Gastrocnemius medialis (tissue), 4 donors: ENCODE measurements at places on chromosomes 1 and 21.
A peak's percentile ranks its signal among the peaks of the same experiment; 100 is the strongest.

DNA sequence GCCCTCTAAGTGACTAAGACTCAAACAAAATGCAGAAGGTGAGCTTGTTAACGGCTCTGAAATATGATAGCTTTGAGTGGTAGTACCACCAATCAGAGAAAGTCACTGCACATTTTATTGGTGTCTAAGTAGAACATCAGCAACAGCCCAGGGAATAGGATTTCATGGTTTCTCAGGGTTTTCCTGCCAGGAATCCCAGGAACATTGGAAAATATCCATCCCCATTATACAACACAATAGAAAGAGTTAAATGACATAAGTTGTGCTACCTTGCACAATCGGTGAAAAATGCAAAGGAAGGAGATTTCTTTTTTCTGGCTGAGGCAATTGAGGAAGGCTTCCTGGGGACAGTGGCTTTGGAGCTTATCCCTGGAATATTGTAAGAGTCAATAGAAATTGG is 283.1 kb downstream of the HLX start:
- no peak for DNase-seq

GRCh38 chr1:207463021-207463420 is 8.9 kb downstream of the CR2 start:
- no peak for DNase-seq

DNA sequence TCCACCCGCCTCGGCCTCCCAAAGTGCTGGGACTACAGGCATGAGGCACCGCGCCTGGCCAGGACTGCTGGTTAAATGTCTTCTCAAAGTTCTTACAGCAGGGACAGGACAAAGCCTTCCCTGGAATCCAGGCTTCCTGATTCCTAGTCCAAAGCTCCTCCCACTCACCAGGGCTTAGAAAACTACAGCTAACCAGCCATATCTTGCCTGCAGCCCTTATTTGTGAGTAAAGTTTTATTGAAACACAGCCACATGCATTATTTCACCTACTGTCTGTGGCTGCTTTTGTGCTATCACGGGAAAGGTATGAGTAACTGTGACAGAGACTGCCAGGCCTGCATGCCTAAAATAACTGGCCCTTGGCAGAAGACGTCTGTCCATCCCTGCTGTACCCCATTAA is 24.4 kb downstream of the TMCO4 start:
- DNase-seq, result no peak

DNA sequence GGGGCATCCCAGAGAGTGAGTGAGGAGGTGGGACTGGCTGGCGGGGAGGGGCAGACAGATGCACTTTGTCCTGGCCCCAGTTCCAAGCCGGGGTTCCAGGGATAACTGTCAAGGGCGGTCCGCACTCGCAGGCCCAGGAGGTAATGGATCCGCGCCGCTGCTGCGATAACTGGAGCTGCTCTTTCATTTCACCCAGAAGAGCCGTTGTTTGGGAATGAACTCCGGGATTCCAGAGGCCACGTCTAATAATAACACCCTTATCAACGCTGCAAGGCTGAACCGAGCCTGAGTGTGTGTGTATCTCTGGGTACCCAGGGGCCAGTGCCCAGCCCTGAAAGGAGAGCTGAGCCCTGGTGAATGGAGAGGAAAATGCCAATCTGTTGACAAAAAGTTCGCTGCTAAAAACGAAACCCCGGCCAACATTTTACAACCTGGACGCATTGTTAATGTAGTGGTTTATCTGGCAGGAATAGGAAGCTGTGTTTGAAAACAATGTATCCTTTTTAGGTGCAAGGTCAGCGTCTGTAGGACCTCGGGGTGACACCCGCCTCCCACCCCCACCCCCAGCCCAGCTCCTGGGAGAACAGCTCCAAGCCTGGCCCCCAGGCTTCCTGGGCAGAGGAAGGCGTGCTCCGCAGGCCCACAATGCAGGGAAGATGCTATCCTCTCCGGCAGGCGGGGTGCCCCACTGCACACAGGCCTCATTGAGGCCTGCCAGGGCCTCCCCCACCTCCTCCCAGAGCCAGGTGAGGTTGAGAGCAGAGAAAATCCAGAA is 119.7 kb downstream of the PROX1 start:
- DNase-seq, result no peak

GRCh38 chr1:165539306-165539705 is 4.5 kb upstream of the LRRC52 start:
- peak; percentile 82 for DNase-seq

DNA sequence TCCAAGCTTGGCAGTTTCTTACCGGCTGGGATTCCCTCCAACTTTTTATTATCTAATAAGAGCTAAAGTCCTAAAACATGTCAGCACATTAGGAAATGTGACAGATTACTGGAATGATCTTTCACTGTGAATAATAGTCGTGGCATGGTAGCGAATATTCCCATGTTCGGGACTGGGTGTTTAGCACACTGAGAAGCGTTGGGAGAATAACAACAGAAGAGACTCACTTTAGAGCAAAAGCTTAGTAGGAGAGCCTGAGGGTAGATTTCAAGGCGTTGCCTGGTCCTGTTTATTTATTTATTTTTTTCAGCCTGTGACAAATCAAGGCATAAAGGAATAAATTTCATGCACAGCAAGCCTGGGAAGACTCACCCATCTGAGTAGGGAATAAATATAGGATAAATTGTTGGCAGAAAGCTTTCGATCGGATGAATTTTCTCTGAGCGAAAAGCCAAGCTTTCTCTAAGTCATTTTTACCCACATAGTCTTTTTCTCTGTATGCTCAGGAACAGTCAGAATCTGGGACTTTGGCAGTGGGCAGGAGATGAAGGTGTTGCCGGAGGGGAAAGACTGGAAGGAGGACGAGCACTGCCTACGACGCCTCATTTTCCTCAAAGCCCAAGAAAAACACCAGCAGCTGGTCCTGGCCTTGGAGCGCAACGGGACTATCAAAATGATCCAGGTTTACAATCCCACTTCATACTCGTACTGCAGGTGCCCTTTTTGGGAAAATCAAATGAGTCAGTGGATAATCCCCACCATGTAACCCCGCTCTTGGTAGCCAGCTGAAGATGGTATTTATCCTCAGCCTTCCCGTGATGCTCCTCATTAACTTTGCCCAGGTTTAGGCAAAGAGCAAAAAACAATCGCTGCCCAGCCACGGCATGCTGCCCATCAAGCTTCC is 97.2 kb downstream of the WDR64 start:
- DNase-seq, result no peak

DNA sequence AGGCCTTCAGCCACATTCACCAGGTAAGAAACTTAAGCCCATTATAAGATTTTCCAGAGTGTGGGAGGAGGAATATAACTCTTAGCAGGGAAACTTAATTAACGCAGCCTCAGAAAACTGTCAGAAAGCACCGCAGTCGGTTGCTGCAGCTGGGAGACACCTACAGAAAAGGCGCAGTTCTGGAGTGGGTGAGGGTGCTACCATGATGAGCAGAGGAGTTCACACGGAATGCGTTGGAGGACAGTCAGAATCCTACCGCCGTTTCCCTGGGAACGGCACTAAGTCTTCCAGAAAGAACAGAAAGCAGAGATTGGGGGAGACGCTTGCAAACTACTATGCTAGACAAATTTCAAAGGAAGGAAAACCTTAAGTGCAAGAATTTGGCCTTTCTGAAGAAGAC is 6.4 kb downstream of the ACTN2 start:
- DNase-seq, result no peak

DNA sequence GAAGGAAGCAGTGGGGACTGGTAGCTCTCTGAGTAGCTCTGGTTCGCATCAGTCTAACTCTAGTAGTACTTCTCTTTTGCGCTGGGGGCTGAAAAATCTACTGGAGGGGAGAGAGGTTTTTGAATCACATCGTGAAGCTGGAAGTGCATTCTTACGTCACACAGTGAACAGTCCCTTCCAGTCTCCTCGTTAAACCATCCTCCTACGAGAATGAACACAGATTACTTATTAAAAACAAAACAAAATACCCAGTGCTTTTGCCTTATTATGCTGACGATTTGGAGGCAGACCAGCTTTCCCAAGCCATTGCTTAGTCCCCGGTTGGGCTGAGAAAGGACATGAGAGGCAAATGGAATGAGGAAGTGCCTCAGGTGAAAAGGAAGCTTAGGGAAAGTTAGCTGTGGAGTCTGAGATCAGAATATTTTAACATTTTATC is 16.1 kb downstream of the HUNK start:
- no peak for DNase-seq

DNA sequence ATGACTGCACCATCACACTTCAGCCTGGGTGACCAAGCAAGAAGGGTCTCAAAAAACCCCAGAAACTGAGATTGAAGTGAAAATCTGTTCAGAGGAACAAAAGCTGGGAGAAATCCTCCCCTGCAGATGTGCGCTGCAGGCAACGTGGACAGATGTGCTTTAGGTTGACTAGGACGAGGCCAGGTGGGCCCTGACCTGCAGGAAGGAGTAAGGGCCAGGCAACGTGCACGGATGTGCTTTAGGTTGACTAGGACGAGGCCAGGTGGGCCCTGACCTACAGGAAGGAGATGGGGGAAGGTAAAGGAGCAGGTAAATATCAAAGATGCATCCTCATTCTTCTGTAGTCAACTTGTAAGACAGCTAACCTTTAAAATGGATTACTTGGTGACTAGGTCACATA is 2.5 kb upstream of the KRTAP12-1 start:
- DNase-seq, result no peak

DNA sequence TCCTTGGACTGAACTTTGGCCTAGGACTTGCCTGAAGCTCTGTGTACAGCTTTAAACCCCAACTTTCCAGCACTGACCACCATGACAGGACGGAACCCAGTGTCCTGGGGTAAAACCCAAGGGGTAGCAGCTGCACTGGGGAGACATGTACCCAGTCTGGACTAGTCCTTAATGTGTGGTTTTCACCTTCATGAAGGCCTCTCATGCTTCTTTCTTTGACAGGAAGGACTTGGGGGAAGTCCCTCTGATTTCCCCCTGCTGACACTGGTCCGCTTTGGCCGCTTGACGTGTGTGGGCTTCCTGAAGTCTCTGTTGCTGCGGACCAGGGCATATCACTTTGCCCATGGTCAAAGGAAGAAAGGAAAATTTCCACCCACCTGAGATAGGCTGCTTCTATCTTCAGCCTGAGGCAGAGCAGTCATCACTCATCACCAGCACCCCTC is 66.3 kb upstream of the PRDX6 start:
- DNase-seq, result no peak

- DNase-seq, result no peak
These were observed 116.9 kb downstream of the TGFBR3 start for GRCh38 chr1:91768786-91769725.

- DNase-seq, result peak; percentile 64
These were observed 52.3 kb upstream of the ADAM30 start for GRCh38 chr1:119948342-119949214.

GRCh38 chr1:183702087-183702812 is 49.1 kb upstream of the APOBEC4 start:
- DNase-seq, result no peak

DNA sequence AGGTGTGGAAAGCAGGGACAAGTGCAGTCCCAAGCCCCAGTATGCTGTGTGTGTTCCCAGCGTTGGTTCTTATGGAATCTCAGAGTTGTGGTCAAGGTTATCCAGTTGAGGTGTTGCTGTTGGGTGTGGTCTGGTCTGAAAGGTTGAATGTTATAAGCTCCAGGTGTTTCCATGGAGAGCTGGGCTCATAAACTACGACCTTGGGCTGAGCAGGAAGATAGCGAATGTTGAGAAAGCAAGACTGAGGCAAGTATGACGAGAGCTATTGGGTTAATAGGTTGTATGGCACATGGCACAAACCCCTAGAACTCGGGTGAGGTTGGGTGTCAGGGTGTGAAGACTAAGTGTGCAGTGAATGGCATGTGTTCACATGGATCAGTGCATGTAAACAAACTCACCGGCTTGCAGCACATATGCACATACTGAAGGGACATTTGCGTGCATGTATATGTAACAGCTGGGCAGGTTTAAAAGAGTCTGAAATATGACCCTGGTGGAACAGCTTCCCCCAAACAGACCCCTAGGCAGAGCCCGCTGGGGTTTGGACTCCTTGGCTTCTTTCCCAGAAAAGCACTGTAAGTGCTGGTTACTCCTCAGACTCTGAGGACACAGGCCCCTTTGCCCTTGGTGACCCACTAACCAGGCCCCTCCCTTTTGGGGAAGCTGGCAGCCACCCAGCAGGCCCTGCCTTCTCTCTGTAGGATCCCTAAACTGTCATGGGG is 117.5 kb downstream of the NAV1 start:
- no peak for DNase-seq

- no peak for DNase-seq
These were observed 157.7 kb downstream of the ROR1 start for GRCh38 chr1:63931468-63931867.

- no peak for DNase-seq
These were observed 92.0 kb downstream of the USH2A start for GRCh38 chr1:216331211-216331610.

GRCh38 chr1:64417803-64418202 is 52.1 kb upstream of the CACHD1 start:
- DNase-seq, result no peak

GRCh38 chr1:2574350-2574749 is 12.2 kb upstream of the PRXL2B start:
- DNase-seq, result no peak

GRCh38 chr1:107653005-107653404 is 312.0 kb downstream of the VAV3 start:
- no peak for DNase-seq

GRCh38 chr1:162397943-162398560 is 13.9 kb downstream of the SH2D1B start:
- DNase-seq, result no peak

- DNase-seq, result no peak
These were observed 2.6 kb upstream of the SLC30A1 start for GRCh38 chr1:211581526-211581925.

DNA sequence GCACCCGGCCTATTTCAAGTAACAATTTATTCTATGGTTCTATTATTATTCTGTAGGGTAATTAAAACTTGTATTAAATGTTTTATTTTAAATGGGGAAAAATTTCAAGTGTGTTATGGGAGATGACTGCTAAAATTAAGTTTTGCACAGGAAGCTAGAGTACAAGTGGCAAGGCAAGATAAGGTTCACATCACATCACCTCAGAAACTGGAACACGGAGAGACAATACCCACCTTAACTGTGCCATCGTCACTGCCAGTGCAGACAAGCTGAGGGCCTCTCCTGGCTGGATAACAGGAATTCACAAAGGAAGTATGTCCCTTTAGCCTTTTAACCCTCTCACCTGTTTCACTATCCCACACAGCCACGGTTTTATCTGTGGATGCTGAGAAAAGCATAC is 7.6 kb downstream of the SNRNP40 start:
- no peak for DNase-seq

DNA sequence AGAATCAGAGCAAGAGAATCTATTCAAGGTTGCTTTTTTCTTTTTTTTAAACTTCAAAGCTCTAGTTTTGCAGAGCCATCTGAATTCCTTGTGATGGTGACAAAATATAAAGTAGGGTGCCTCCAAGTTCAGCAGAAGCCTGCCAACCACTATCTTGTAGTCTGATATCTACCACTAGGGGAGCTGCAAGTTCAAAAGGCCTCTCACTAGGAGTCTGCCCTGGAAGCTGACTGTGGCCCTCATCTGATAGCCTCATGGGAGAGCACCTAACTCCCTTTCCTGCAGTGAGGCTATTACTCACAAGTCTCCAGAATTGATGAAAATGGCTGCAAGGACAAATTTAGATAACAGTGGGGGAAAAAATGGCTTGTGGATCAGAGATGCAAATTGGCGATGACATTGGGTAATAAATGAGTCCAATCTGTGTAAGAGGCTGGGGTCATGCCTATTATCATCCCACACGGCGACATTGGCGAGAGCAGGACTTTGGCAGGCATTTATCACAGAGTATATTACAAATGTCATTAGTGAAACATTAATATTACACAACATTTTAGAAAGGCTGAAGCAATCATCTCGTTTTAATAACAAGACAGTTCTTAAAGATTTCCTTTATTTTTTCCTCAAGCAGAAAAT is 10.7 kb upstream of the ZP4 start:
- no peak for DNase-seq
